Daoy (cell line): ENCODE measurements at places on chromosomes 7 and 10. TPM values are rescaled to one million over a fixed set of nuclear protein-coding genes. Genes with fewer than 3 reads are reported as not detected.

DNA sequence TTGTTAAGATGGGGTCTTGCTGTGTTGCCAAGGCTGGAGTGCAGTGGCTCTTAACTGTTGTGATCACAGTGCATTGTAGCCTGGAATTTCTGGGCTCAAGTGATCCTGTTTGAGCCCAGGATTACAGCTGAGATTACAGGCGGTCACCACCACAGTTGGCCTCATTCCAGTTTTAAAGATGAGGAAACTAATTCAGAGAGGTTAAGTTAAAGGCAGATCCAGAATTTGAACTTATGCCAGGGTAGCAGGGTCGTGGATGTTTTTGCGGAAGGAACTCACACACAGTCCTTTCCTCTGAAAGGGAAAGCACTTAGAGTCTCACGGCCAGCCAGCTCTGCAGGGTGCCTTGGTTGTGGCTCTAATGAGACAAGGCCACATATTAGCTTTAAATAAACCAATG lies 84.7 kb downstream of the MMRN2 start:
- peak; percentile 4 for DNase-seq

- DNase-seq: no peak
Observed at GRCh38 chr7:115635876-115636275, 394.7 kb downstream of the TFEC start.

GRCh38 chr7:123847868-123848267 lies 2.9 kb downstream of the HYAL4 start:
- DNase-seq: peak; percentile 28

- no peak for DNase-seq
Observed at GRCh38 chr10:102538811-102539210, 35.0 kb downstream of the SUFU start.

DNA sequence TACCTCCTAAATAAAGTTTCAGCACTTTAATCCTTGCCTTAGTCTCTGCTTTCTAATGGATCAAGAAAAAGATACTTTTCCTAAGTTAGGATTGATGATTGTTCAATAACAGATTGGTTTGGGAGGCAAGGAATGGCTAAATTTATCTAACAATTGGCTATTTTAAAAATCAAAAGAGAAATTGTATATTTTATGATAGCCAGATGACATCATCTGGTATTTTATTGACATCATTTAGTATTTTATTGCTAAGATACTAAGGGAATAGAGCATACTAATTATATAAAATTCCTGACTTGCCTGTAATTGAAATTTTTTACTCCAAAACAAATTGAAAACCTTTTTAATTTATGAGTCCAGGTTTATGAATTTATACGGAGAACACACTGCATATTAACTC lies 19.3 kb upstream of the FAM13C start:
- no peak for DNase-seq

Gene ACBD5
- total RNA-seq: 16.9 and 32.6 TPM in 2 replicates

Gene SFRP5
- total RNA-seq: 3.0 and 6.7 TPM in 2 replicates

GRCh38 chr7:32948202-32948601 lies 9.0 kb upstream of the FKBP9 start:
- DNase-seq: no peak

- DNase-seq: no peak
Observed at GRCh38 chr7:150931199-150931869, 46.8 kb downstream of the KCNH2 start.

DNA sequence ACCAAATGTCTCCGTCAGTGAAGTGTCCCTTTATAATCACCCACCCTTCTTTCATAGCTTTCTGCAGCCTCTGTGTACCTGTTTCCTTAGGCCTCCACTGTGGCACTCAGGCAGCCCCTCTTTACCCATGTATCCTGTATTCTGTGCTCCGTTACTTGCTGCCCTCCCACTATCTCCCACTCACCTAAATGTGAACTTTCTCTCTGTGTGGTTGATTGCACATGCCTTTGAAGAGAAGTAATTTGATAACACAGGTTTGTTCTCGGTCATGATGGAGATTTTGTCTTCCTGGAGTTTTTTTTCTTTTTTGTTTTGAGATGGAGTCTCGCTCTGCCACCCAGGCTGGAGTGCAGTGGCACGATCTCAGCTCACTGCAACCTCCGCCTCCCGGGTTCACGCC lies 61.5 kb downstream of the REEP3 start:
- no peak for DNase-seq

Gene OR2A1
- 0.17 TPM in 1 of 2 replicates, not detected in the other for total RNA-seq

DNA sequence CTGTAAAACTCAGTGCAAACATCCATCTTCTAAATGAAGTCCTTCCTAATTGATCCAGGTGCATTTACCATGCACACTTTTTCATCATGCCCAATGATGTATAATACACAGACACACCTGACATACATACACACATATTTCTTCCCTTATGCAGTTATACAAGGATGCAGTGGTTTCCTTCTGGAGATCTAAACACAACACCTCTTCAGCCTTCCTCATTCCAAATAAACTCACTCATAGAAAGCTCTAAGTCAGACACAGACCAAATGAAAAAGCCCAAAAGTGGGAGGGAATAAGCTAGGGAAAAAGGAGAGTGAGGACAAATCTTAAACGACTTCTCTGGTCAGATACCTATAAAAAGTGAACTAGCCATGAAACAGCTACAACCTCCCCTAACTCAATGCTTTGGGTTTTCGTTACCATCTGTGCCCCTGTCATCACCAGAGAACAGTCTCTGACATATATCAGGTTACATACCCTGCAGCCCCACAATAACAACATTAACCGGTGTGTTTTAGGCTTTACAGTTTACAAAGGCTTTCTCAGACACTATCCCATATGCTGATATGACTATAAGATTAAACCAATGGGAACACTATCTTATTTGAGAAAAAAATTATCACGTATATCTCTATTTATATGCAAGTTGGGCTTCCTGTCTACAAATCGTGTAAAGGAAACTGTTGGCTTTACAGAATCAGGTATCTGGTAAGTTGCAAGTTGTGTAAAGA lies 675.2 kb downstream of the PHTF2 start:
- DNase-seq: no peak

Gene GRB10
- total RNA-seq: 66.3 and 78.2 TPM in 2 replicates

Gene AVPI1
- total RNA-seq: 4.4 and 5.7 TPM in 2 replicates

DNA sequence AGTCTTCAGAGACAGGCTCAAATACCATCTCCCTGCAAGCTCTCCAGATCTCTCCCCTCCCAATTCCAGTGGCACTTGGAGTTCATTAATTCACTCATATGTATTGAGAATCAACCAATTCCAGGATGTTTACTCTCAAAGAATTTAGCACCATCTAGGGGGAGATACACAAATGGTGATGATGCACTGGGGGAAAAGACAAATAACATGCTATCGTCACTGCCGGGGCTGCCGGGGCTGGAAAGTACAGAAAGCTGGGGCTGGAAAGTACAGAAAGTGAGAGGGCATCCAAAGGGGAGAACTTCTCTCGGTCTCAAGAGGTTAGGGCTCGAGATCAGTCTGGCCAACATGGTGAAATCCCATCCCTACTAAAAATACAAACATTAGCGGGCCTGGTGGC lies 118.7 kb downstream of the MKX start:
- no peak for DNase-seq

GRCh38 chr10:62614389-62615157 lies 189.9 kb upstream of the ADO start:
- DNase-seq: peak; percentile 44

- DNase-seq: no peak
Observed at GRCh38 chr7:154167051-154167450, 114.9 kb downstream of the DPP6 start.

Gene ASZ1
- not detected in 2 replicates for total RNA-seq

DNA sequence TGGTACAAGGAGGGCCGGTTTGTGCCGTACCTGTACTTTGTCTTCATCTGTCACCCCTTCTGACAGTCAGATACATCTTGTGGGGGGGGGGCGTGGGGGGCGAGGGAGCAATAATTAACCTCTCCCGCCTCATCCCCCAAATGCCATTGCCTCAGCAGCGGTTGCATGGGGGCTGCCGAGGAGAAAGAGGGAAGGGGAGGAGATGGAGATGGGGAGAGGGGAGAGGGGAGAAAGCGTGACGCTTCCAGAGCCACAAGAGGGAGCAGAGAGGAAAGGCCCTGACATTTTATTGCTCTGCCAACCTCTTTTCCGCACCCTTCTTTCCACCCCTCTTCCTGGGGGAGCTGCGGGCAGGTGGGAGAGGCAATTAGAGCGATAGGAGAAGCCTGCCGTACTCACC lies 11.8 kb downstream of the KAZALD1 start:
- no peak for DNase-seq

DNA sequence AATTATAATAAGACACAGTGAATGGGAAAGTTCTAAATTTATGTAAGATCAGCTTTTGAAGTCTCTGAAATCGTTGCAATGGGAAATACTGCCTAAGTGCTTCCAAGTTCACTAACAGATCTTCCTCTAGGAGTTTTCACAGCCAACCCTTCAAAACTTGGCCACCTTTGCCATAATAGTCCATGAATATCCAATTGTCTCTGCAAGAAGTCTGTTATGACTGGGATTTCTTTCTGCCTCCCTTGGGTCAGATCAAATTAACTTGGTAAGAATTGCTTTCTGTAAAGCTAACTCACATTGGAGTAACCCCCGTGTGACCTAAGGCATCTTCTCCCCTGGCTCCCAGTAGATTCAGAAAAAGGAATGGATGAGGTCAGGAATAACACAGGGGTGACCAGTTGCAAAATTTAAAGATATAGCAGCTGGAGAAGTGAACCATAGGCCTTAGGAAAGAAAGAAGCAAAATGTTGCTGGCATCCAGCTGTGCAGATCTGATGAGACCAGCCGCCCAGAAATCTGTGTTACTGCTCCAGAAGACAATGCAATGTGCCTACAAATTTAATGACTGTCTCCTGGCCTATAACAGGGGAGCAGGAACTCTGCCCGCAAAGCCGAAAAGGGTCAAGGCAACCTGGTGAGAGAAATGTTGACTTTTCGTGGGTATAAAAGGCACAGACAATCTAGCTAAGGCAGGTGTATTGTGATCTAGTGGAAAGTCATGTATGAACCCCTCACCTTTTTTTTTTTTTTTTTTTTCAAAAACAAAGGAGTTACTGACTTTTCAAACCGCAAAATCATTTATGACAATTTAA lies 7.5 kb upstream of the OPTN start:
- DNase-seq: no peak

GRCh38 chr7:108201766-108202165 lies 71.6 kb upstream of the LAMB4 start:
- no peak for DNase-seq

Gene EIF5AL1
- total RNA-seq: 0.54 and 0.57 TPM in 2 replicates

DNA sequence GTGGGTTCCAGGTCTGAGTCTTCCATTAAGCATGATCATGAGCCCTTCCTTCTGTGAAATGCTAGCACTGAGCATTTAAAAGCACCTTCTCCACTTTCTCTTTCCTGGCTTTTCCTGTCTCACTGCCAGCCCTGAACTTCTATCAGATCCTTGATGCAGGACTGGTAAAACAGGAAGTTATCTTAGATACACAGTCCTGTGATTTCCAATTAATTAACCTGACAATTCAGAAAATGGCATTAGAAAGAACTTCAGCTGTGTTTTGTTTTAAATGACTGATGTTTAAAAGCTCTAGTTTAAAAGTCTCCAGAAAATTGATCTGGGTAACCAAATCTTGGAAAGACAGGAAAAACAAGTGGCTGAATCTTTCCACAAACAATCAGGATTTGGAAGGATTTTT lies 79.0 kb upstream of the MACROH2A2 start:
- no peak for DNase-seq

DNA sequence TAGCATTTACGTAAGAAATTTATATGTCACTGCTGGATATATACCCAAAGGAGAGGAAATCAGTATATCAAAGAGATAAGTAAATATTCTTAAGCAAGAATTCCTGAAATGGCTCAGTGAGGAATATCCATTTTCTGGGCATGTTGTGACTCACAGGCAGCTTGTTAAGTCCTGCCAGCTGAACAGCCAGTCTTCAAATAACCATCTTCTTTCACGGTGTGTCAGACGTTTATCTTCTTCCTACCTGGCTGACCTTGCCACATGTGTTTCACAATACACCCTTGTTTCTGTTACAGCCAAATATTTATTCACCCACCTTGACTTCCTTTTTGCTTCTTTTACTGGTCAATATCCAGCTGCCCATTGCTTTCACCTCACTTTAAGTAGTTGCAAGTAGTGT lies 648.1 kb downstream of the ANKRD7 start:
- DNase-seq: no peak

DNA sequence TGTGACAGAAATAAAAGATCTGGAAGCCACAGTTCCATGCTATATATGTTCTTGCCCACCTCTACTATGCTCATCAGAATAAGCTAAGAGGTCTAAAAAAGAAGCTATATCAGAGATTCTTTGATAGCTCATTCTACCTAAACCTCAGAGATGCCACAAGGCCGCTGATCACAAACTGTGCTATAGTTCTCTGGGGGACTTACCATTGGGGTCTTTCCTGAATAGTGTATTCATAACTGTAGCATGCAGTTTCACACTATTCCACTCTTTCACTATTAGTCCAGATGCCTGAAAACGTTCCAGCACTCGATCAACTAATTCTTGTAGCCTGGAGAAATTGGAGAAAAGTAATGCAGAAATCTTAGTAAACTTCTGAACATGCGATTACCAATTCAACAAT lies 44.5 kb upstream of the SPOCK2 start:
- no peak for DNase-seq

- DNase-seq: peak; percentile 58
Observed at GRCh38 chr7:129434675-129435318, 565 bp downstream of the STRIP2 start.

Gene TRPV5
- total RNA-seq: 0.06 TPM in 1 of 2 replicates, not detected in the other

GRCh38 chr7:22723181-22723601 lies 3.8 kb upstream of the IL6 start:
- peak; percentile 71 for DNase-seq

Gene KCND2
- not detected in 2 replicates for total RNA-seq

Gene PON3
- not detected in 2 replicates for total RNA-seq

Gene EBF3
- total RNA-seq: 1.1 and 3.4 TPM in 2 replicates

DNA sequence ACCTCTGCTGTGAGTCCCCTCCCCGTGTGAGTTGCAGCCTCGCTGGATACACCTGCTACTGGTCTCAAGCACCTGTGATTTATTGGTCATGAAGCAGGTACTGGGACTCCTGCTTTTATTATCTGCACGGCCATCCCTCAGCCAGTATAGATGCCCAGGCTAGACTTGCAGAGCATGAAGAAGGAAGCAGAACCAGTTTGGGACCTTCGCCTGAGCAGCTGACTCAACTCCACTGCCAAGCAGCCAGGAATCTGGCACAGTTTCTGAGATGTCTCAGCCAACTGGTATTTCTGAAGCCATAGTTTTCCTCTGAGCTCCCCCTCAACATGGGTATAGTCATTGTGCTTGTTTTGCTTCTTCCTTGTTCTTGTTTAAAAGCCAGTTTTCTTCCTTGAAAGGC lies 28.0 kb upstream of the SLC39A12 start:
- peak; percentile 75 for DNase-seq

DNA sequence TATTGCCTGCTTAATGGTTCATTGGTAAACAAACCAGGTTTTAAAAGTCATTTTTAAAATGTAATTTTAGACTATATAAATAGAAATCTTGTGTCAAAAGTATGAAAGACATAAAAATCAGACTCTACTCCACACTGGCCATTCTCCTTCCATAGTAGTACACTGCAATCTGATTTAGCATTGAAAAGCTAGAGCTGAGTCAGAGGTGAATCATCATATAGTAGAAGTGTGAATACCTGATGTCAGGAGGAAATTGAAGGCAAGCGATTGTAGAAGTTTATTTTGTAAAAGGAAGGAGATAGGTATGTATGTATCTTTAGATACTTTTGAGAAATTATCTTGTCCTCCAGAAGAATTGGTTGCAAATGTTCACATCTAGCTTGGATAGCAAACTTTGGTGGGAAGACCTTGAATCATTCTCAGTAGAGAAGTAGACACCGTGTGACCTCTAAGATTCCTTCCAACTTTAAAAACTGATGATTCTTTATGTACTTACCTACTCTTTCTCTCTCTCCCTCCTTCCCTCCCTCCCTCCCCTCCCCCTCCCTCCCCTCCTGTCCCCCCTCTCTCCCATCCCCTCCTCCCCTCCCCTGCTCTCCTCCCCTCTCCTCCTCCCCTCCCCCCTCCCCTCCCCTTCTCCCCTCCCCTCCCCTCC lies 88.1 kb downstream of the BTAF1 start:
- peak; percentile 43 for DNase-seq
